ENCODE measurements at places on chromosomes 2 and 18. TPM values are rescaled to one million over a fixed set of nuclear protein-coding genes. Genes with fewer than 3 reads are reported as not detected.

EVX2 gene
- not detected for total RNA-seq

KCNK3 gene
- total RNA-seq = not detected

CHRNA1 gene
- total RNA-seq = 0.23 TPM

AFG3L2 gene
- 36.6 TPM for total RNA-seq

SOX11 gene
- total RNA-seq = not detected

STARD6 gene
- not detected for total RNA-seq

DYNAP gene
- total RNA-seq = not detected

DNA sequence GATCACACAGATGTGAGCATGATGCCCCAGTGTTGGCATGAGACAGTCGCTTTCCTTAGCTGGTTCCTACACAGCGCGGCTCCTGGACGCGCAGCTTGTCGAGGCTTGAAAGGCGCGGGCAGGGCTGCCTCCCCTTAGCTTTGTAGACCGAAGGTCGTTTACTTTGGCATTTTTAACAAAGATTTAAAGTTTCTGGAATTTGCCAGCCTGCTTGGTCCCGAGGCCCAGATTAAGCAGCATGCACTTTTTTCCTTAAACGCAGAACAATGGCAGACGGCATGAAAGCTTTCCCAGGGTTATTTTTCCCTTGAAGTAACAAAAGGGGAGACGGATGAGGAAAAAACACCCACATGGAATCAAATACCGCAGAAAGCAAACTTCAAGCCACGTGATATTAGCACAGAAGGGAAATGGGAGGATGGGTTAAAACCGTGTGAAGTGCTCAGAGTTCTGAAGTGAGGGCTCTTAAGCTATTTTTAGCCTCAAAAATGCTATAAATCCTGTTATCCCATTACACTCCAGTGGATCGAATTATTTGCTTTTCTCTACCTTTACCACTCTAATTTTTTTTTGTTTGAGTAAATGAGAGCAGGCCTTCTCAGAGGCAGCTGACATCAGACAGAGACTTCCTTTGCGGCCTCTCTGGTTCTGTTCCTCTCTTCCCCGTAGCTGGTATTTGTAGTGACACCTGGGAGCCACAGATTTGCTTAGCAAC is 55.7 kb downstream of the NPAS2 start:
- no peak for DNase-seq

DNA sequence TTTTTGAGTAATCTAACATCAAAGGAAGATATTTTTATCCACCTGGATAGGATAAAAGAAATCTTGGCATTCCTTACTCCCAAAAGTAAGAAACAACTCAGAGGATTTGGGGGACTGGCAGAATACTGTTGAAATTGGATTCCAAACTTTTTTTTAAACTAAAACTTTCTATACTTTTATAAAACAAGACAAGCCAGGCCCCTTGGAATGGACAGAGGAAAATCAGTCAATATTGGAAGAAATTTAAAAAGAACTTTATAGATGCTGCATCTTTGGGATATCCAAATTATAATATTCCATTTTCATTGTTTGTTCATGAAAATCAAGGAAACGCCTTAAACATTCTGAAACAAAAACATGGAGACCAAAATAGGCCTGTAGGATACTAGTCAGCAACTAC is 147.6 kb upstream of the PIEZO2 start:
- no peak for DNase-seq

GRCh38 chr2:242001853-242002252 is 132.3 kb downstream of the RTP5 start:
- DNase-seq = no peak

DNA sequence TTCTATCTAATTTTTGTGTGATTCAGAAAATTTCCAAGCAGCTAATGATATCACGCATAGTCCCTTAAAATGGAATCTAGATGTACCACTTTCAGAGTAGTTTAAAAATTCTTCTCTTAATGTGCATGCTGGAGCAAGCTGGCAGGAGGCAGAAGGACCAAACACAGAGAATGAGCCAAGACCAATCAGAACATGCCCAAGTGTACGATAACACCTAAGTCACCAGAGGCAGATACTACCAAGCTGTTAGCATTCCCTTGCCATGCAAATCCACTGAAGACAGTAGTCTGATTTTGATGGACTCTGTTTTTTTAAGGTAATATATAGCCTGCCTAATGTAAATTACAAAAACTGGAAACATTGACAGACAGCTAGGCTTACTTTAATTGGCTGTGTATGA is 109.3 kb downstream of the DNAH7 start:
- no peak for DNase-seq

DNA sequence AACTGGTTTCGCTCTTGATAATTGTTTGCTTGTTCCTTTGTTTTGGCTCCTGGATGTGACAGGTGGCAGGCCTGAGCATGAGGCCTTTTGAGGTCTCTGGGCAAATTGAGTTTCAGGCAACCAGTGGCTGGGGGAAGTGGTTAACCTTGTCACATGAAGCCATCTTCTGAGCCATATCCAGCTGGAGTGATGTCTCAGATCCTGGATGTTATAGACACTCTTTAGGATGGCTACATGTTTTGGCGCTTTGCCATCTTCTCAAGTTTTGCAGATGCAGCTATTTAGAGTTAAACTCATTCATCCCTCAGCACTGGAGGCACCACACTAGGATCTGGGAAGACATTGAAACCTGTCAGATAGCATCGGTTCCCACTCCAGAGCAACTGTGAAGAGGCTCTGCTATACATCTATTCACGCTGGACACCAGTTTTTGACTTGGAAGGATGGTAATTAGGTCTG is 25.3 kb upstream of the TACR1 start:
- DNase-seq = no peak

- DNase-seq = no peak
Observed at GRCh38 chr2:159916511-159916910, 118.5 kb upstream of the CD302 start.

DNA sequence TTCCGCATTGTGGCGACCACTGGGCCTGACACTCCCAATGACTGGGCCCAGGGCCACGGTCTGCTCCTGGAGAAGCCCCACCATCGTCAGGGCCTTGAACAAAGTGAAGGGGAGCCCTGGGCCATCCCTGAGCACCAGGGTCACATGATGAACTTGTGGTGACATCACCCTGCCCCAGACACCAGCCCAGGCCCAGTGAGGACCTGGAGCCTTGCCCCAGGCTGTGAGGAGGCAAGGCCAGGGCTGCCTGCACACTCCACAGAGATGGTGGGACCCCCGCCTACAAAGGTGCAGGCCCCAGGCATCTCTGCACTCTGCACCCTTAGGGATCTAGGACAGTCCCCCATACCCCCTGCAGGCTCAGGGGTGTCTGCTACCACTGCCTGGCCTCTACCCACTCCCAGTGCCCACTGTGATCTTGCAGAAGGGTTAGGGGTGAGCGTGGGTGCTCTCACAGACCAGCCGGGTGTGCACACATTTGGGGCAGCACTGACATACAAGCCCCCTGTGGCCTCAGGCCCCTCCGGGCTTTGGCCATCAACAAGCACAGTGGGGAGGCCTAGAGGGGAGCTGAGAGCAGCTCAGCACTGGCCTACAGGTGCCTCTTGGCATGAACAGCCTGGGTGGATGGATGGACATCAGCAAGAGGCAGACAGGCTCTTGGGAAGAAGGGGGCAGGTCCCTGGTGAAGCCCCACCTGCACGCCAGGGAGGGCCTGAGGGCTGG is 624.0 kb upstream of the LRRTM4 start:
- no peak for DNase-seq

DNA sequence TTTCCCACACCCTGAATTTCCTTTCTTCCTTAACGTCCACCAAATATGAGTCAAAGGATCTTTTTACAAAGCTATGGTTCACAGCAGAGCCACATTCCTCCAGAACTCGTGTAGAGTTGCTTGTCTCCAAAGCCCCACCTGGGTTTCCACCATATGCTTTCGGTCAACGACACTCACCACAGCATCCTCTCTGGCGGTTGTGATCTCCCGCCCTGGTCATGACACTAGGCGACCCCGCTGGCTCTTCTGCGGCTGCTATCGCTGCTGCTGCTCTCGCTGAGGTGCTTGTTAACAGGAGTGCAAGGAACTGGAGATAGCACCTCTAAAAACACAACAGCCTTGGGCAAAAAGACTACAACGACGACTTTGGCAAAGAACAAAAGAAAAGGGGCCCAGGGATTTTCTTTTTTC is 340 bp downstream of the SLC40A1 start:
- DNase-seq = no peak

DNA sequence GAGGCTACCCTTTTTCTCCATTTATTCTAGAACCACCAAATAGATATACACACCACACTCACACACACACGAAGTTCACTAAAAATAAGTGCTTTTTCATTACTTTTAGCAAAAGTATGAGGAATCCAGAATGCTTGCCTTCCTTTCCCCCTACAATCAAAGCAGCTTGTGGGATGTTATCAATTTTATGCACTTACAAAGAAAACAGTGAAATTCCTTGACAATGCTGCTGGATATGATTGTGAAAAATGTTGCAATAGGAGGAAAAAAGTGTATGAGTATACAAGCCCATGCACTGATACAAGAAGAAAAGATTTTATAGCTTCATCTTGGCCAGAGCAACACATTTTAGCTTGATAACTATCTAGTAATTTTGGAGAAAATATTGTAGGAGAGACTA is 269.2 kb downstream of the XIRP2 start:
- DNase-seq = no peak

DNA sequence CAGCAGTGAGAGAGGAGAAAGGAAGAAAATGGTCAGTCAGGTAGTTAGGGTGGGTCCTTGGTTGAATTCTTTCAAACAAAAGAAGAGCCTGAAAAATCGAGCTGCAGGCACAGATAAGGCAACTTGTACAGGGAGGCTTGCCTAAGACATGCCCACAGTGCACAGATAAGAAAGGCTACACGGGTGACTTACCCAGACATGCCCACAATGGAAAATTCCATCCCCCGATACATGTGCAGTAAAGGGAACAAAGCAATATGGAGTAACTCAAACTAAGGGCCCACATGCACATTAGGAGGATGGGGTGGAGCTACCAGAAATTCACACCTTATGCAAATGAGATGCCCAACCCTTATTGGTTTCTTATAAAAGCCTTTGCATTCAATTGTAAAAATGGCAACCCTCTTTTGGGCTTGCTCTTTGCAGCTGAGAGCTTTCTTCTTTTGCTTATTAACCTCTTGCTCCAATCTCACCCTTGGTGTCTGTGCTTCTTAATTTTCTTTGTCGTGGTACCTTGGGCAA is 110.3 kb upstream of the RMP24 start:
- no peak for DNase-seq

DNA sequence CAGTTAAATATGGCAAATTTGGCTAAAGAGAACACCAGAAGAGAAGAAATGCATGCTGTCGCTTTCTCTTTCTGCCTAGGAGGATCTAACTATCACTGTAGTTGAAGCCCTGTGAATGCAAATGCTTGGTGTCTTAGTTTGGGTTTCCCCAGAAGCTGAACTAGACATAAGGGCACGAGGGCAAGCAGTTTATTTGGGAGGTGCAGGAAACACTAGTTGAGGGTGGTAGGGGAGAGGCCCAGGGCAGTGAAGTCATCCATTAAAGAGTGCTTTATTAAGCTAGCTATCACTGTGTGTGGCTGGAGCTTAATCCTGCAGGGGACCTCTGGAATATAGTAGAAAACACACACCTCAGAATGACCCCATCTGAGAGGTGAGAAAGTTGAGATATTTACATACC is 639.8 kb upstream of the ZEB2 start:
- no peak for DNase-seq

DNA sequence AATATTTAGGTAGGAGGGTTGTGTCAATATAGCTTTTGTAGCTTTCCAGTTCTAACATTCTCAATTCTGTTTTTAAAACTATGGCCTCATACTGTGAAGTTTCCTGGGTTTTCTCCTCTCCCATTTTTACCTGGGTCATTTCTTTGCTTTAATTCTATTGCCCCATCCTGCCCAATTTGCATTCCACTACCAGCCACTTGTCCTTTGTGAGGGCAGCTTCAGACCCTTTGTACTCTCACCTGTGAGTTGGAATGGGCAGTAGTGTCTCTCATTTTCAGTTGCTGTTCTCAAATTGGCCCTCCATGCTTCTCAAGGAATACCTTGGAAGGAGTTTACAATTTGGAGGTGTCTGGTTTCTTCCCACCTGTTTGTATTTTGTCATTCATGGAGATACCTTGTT is 108.4 kb downstream of the CAMKMT start:
- DNase-seq = no peak

DNA sequence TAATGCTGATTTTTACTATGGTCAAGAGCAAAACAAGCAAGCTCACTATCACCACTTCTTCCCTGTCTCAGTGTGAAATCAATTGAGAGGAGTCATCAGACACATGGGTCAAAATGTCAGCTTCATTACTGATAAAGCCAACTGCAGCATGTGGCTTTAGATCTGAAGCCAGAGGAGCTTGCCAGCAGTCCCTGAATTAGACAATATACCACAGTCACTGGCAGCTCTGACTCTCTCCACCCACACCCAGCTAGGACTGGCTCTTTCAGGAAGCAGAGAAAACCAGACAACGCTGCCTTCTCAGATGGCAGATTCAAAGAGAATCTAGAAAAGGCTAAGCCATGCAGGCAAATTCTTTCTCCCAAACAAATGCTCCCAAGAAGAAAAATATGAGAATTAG is 20.0 kb upstream of the ASB18 start:
- no peak for DNase-seq

- DNase-seq = no peak
Observed at GRCh38 chr2:144449028-144449406, 70.9 kb downstream of the ZEB2 start.

DNA sequence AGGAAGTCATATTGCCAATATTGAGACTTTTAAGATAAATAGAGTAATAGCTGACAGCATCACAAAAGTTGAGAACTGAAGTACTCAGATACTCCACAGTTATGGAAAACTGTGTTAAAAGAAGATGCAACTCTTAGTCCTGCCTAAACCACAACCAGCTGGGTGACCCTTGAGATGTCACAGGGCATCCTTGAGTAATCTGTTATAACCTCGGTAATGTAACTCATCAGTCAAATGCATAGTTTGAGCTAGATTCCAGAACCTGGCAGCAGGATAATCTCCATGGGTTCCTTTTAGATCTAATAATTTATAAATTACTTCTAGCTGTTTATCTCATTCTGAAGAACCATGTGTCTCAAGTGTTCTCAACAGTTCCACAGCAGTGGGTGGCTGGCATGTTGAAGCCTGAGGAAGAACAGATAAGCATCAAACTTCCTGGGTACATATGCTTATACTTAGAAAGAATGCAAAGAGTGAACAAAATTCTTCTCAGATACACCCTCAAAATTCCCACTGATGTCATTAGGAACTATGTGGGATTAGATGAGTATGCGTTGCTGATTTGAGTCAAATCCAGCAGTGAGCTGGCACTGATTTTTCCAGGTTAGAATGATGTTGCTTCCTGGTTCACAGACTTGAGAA is 304.1 kb upstream of the ERBB4 start:
- no peak for DNase-seq

DNA sequence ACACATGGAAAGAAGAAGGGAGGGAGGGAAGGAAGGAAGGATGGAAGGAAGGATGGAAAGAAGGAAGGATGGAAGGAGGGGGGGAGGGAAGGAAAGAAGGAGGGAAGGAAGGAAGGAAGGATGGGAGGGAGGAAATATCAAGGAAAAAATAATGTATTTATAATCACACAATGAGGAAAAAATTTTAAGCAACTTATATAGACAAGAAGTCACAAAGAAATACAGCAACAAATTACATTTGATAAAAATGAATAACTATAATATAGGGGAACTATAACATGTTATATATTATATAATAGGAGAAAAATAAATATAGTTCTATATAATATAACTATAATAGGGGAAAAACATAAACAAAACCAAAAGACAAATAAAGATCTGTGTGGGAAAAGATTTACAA is 441.8 kb downstream of the LRATD1 start:
- DNase-seq = no peak
